Hypothalamus (tissue), 51 donors: ENCODE measurements at places on chromosomes 12 and 14.

- no peak for DNase-seq
These were observed 43.4 kb upstream of the AMN start for GRCh38 chr14:102878970-102879460.

DNA sequence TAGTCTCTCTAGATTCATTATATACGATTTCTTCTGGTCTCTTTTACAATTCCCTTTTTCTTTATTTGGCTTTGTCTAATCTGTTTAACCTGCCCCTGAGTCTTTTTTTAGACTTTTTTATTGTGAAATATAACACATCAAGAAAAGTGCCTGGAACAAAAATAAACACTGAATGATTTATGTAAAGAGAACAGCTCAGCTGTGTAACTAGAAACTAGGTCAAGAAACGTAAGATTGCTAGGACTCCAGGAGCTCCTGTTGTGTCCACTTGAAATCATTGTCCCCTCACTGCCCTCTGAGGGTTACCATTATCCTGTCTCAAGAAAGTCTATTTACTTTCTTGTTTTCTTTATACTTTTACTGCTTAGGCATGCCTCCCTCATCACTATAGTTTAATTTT lies 23.1 kb downstream of the EXD2 start:
- DNase-seq: no peak

GRCh38 chr12:28027947-28028724 lies 55.6 kb upstream of the PTHLH start:
- no peak for DNase-seq

- no peak for DNase-seq
These were observed 300.7 kb upstream of the TBX3 start for GRCh38 chr12:114984634-114985061.

DNA sequence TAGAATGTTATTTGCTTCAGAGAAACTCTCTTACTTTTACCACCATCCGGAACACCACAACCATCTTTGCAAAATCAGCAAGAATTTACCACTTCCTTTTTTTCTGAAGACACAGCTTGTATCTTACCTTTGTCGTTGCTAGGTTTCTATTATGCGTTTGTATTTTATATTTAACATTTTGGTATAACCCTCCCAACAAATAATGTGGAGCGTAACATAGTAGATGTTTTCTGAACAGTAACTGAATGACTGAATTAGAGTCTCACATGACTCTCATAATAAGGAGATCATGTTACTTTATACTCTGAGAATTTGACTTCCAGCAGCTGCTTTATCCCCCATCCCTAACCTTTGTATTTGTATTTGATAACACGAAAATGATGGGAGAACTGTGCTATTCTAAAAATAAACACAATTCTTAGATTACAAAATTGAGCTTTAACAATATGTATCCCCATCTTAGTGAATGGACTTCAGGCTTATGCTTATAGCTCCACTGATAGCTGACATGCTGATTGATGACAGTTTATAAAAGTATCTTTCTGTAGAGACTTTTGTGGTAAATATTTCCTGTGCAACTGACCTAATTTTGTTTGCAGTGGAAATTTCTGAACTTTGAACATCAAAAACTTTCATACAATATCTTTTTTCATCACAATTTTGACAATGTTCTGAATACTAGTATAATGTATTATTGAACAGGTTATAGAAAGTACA lies 7.9 kb upstream of the KLRB1 start:
- DNase-seq: no peak

DNA sequence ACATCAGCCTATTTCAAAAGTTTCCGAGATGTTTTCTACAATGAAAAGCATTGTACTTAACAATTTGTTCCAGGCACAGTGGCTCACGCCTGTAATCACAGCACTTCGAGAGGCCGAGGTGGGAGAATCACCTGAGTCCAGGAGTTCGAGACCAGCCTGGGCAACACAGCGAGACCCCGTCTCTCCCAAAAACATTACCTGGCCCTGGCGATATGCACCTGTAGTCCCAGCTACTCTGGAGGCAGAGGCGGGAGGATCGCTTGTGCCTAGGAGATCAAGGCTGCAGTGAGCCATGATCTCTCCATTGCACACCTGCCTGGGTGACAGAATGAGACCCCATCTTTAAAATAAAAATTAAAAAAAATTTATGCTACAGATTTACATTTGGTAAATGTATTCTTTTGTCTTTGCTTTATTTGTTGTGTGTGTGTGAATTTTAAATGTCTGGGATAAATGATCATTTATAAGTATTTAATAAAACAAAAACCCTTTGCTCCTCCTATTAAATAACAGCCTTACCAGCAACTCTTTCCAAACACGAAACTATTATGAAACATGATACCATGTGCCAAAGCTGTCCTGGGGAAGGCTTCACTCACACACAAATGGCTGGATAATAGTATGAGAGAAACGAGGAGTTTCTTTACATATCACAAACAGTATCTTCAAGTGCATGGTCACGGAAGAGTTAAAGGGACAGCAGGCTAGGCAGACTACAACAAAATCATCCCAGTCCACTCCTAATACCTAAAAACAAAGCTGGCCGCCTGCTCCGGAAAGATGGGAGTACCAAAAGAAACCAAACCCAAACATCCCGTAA lies 1.1 kb downstream of the ATXN3 start:
- no peak for DNase-seq

GRCh38 chr12:46677749-46678148 lies 148.0 kb downstream of the SLC38A4 start:
- DNase-seq: no peak

DNA sequence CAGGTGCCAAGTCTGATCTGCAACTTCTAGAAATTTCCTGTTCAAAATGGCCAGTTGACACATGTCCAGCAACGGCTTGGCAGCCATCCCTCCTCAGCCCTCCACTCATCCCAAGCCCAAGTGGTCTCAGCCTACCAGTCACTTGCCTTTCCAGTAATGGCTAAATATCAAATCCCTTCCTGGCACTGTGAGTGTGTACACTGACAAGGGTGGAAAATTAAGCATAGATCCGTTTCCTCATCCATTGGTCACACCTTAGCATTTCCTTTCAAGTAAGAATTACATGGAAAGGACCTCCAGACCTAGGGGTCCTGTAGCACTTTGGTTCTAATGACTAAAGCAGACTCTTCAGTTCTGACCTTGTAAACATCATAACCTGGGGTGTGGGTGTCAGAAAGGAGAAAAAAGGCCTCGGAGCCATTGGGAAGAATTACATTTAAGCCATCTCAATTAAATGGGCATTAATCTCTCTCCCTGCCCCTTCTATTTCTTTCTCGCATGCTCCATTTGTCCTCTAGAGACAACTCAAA lies 15.4 kb downstream of the LLPH start:
- no peak for DNase-seq

DNA sequence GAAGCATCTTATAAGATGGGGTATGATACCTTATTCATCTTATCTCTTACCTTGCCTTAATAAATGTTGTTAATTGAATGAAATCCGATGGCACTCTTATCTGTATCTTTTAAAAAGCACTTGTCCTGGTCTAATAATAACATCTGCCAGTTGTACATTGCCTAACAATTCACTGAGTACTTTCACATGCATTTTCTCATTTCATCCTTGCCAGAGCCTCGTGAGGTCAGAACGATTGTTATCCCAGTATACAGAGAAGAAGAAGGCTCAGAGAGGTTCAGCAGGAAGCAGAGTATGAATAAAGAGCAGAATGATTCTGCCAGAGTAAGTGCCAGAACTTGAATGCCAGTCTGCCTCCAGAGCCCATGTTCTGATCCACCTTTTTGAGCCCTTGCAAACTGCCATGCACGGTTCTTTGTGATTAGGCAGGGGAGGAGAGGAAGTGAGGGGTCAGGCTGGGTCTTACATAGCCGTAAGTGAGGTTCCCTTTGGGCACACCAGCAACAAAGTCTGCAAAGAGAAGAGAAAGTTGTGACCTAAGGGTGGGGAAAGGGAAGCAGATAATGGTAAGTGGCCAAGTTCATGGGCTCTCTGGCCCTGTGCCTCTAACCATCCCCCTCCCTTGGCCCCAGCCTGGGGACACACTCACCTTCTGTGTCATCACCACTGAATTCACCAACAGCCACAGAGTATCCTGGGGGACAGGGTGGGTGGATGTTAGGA lies 11.7 kb downstream of the ITGA5 start:
- no peak for DNase-seq

GRCh38 chr14:96385385-96385784 lies 6.5 kb upstream of the AK7 start:
- no peak for DNase-seq

- DNase-seq: no peak
These were observed 122.8 kb downstream of the TTC7B start for GRCh38 chr14:90693413-90693812.

DNA sequence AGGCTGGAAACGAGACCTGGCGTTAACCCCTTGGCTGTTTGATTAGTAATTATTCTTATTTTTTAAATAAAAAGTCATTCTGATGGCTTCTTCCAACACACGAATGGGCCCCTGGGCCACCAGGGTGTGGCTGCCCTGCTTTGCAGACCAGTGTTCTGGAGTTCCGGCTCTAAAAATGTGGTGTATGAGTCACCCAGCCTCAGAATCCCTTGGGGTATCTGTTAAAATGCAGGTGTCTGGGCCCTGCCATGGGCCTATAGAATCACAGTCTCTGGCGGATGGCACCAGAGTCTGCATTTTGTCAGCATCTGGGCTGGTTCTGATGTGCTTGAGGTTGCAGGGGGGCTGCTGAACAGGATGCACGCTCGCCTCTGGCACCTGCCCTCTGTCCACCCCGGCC lies 2.5 kb upstream of the PSMC1 start:
- DNase-seq: no peak

GRCh38 chr14:105217774-105218173 lies 30.6 kb upstream of the BTBD6 start:
- no peak for DNase-seq

DNA sequence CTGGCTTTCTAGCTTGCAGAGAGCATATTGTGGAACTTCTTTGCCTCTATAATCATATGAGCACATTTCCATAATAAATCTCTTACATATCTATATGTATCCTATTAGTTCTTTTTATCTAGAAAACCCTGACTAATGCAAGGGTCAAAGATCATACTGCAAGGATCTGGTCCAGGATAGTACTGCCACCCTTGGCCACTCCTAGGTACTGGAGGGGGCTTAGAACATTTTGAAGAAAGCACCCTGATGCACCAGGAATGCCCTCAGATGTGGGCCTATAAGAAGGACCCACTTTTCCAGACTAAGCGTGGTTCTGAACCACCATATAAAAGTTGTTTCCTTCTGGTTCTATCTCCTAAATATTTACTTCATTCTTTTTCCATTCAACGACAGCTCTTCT lies 14.6 kb downstream of the ATXN7L3B start:
- DNase-seq: no peak

DNA sequence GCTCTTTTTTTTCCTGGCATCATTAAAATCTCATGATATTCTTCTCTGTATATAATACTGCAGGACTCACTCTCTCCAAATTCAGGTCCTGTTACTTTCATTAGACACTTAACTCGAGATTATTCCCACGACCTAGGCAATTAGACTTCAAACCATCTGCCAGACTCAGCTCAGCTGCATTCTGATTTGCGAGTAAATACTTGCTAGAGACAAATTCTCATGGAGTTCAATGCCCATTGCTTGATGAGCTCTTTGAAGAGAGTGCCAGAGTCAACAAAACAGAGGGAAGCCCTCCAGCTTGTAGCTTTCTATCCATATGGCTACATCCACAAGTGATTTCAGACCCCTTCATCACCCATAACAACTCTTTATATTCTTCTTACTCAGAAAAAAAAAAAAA lies 88.3 kb downstream of the GTF2A1 start:
- no peak for DNase-seq

DNA sequence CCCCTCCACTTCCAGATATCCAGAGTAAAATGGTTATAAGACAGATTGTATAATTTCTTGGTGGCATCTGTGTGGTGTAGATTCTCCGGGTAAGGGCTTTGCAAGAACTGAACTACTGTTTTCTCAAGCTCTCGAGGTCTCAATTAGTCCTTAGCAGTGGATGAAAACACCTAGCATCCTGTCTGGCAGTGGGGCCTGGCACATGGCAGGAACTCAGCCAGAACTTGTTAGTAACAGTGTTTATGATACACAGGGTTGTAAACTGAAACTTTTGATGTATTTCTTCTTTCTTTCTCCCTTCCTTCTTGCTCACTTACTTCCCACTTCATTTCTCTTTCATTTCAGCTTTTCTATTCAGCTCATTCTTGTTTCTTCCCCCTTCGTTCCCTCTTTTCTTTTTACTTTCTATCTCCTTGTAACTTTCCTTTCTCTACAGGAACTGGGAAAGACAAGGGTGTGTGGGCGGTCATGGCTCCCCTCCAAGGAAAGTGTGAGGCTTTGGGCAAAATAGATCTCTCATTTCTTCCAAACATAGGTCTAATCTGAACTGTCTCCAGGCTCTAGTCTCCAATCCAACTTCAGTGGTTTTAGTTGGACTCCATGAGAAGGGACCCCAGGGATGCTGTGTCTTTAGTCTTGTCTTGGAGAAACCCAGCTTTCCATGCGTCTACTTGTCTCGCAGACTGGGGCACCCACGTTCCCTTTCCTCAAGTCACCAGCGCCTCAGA lies 159.7 kb downstream of the PAH start:
- no peak for DNase-seq

GRCh38 chr12:63999853-64000252 lies 155.4 kb downstream of the SRGAP1 start:
- DNase-seq: no peak

DNA sequence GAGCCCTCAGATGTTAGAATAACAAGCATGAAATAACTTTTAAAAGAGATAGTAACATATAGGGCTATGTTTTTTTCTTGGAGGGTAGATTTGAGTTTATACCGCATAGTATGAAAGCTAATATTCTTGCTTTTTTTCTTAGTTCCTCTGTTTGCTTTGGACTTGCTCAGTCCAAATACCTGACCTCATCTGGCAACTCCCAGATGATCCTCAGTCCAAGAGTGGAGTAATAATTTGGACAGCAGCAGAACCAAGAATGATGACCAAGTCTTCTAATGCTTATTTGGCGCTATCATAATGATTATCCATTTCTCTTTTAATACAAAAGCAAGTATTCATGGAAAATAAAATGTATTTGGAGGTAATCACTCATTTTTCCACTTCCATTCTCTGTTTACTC lies 45.6 kb downstream of the GUCY2C start:
- DNase-seq: no peak

DNA sequence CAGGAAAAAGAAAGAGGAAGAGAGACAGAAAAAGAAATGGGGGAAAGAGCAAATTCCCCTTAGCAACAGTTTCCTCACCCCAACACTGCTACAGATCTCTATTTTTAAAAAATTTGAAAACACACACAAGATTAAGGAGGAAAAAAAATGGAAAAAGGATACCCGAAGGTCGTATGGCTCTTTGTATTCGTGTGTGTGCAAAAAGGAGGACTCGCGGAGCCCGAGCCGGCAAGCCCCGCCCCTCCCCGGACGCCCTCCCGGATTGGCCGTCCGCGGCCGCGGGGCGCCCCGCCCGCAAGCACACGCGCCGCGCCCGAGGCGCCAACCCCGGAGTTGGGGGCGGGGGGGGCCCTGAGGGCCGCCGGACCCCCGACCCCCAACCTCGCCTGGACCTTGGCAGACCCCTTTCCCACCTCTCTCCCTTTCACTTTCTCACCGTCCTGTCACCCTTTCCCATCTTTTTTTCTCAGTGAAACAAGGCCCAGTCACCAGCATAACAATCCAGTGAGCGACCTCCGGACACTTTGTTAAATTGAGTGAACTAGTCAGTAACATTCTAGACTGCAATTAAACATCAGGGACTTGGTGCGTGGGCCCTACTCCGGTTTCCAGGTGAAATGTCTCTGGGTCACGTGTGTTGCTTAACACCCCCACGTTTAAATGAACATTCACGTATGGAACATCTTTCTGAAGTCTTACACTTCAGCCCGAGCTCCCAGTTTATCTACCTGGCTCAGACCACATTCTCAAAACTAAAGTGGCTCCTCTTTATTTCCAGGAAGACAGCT lies at the start of gene C14orf93:
TSS of gene C14orf93 (minus strand) at position 205 of the 788 bp plus-strand sequence. CDS start 11,120 bp downstream, outside the sequence.
- peak; percentile 57 for DNase-seq

- no peak for DNase-seq
These were observed 32.2 kb upstream of the SERPINA6 start for GRCh38 chr14:94355191-94355794.
